LoVo (cell line): ENCODE measurements at places on chromosomes 1 and 21.
A peak's percentile ranks its signal among the peaks of the same experiment; 100 is the strongest.

GRCh38 chr1:46394108-46394871 is at the start of gene FAAH:
TSS of gene FAAH (plus strand) at chr1:46394317. CDS start at chr1:46394349, 32 bp downstream.
- DNase-seq: peak; percentile 81

GRCh38 chr1:186977266-186977957 is 148.7 kb downstream of the PLA2G4A start:
- no peak for DNase-seq

DNA sequence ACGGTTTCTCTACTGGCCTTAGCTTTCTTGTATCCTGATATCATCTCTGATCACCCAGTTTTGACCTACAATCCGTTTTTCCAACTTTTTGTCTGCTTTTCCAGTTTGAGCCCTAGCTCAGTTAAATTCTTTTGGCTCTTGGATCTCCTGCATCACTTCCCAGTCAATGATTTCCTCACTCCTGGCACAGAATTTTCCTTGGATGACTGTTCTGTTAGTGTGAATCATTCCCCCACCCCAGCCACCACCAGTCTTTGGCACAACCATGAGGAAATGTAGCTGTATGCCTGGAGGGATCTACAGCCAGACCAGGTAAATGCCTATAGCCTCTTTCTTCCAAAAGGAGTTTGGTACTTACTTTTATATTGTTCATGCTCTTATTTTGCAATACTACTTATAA is 187.2 kb upstream of the PTGFR start:
- DNase-seq: peak; percentile 16

DNA sequence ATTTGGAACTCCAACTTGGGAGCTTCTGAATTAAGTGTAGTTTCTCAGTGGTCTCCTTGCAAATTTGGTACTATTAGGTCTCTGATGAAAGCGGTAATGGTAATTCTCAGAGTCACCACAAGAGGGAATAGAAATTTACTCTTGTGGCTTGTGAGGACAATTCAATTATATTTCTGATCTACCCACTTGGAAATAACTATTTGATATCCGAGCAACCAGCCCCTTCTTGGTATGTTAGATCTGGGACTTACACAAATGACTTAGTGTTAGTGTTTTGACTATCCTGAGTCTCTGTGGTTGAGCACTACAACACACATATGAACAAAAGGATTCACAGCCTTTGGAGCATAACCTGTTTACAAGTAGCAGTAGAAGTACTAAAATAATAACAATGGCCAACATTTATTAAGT is 68.1 kb downstream of the RPS6KA1 start:
- DNase-seq: peak; percentile 66
